Uterus (tissue), 4 donors: ENCODE measurements at places on chromosomes 11 and 22. TPM values are rescaled to one million over a fixed set of nuclear protein-coding genes. Genes with fewer than 3 reads are reported as not detected.

OR10A2 gene
- total RNA-seq: not detected

C11orf97 gene
- not detected for total RNA-seq

C22orf31 gene
- not detected for total RNA-seq

C11orf16 gene
- not detected for total RNA-seq

C22orf23 gene
- total RNA-seq: 0.40 TPM

SULT4A1 gene
- 2.1 TPM for total RNA-seq

SHISA8 gene
- not detected for total RNA-seq

H19 gene
- 659 TPM for total RNA-seq

SLC22A6 gene
- not detected for total RNA-seq

MIAT gene
- total RNA-seq: 3.3 TPM

INPP5J gene
- 4.7 TPM for total RNA-seq

OR2AG2 gene
- 0.09 TPM for total RNA-seq

BET1L gene
- 19.4 TPM for total RNA-seq

DNA sequence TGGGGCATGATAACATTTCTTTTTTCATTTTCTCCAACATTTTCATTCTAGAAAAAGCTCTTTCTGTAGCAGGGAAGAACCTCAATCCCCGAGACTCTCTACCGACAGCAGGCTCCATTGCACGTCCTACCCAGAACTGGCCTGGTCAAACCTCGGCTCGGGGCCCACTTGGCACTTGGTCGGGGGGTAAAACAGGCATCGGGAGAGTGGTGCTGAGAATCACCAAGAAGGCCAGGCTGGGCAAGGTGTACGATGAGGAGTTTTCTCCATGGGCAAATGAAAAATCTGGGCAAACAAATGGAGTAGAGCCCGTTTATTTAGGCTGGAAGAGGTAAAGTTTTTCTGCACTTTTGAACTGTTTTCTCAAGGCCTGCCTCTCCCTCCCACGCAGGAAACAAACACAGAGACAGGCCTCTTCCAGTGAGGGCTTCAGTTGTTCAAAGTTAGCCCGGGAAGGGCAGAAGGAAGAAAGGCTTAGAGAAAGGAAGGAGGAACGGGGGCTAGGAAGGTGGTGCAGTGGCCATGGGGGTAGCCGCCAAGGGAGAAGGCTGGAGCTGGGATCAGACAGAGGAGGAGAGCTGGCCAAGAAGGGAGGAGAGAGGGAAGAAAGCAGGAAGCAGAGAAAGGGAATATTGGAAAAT lies 87.6 kb downstream of the ETS1 start:
- DNase-seq: no peak

DNA sequence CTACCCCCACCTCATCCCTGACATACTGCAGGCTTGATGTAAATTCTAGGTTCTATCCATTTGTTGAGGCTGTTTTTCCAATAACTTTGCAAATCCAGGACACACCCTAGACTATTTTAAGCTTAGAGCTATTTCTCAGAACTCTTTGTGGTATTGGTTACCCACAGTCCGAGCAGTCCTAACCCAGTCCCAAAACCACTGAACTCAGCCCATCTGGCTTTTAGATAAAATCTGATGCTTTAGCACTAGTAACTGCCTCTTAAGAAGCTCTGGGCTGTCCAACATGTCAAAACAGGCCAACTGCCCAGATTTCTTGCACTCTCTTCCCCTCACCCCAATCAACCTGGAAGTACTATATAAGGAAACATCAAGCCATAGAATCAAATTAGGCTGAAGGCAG lies 344.4 kb upstream of the CADM1 start:
- no peak for DNase-seq

DNA sequence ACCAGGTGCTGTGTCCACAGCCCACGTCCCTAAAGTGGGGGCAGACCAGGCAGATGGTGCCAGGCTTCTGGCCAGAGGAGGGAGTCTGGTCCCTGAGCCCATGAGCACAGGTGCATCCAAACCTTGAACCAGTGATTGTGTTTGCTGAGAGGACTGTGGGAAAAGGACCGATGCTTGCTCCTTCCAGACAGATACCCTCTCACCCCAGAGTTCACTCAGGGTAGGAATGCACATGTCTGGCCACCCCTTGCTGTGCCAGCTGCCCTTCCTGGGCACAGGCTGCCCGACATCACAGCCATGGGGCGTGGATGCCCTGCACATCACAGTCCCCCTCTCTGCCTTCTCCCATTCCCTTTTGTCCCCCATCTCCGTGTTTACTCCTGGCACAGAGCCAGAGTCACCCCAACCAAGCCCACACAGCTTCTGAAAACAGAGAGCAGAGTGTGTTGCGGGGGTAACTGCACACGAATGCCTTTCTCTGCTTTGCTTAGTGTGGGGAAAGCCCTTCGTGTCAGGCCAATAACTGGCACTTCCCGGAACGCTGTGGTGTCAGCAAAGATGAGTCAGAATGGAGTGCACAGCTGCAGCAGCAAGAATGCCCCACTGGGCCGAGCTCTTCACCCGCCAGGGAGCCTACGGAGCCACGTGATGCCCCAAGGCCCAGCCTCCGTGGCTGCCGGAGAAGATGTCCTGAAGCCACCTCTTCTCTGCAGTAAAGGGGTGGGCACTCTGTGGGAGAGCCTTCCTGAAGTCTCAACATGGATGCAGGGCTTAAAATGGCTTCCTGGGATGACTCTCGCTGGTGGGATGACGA lies 7.6 kb downstream of the CARS1 start:
- DNase-seq: peak; percentile 75

DNA sequence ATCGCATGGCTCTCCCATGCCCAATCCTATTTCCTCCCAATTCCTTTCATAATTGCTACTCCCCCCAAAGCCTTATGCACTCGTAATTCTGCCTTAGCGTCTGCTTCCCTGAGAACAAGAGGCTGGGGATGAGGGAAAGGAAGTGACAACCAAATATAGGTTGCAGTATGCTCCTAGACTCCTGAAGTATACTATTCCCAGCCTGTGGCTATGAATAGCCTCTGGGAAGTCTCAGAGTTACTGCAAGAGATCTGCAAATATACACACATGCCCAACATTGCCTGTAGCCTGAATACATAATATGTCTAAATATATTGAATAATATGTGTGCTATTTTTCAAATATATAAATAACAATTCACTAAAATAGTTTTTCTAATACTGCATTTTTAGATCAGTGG lies 96.1 kb upstream of the CD44 start:
- DNase-seq: no peak

GRCh38 chr11:422249-422656 lies 7.5 kb upstream of the SIGIRR start:
- no peak for DNase-seq

- DNase-seq: no peak
Measured at GRCh38 chr22:30647536-30647935, 12.0 kb downstream of the SLC35E4 start.

DNA sequence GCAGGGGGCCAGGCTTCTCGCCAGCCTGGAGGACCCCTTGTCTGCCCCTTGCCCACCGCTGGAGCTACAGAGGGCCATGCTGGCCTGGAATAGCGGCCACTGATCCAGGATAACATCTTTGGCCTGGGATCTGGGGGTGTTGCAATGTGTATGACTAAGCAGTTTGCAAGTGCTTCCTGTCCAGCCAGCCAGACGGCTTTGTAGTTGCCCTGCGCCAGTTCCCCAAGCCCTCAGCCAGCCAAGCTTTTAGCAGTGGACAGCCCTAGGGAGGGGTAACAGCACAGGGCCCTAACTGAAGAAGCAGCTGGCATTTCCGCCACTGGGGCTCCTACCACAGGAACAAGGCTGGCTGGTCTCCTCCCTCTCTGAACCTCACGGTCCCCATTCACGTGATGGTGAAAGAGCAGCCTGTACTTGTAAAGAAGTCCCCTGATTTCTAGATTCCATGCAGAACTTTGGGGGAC lies 32.1 kb downstream of the UQCR10 start:
- peak; percentile 83 for DNase-seq

DNA sequence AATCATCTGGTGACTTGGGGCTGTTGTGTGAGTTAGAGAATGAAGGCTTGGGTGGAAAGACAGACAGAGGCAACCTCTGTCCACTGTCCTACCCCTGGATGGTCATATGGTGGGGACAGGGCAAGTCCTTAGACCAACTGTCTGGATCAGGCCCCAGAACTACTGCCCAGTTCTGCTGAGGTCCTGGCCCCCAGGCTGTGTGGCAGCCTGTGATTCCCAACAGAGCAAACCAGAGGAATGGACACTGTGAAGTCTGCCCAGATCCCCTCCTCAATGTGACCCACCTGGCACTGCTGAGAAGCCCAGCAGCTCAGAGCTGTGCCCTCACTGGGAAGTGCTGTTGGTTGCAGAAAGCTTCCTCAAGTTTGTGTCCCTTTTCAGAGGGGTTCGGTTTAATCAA lies 69.0 kb downstream of the GGTLC2 start:
- no peak for DNase-seq

DNA sequence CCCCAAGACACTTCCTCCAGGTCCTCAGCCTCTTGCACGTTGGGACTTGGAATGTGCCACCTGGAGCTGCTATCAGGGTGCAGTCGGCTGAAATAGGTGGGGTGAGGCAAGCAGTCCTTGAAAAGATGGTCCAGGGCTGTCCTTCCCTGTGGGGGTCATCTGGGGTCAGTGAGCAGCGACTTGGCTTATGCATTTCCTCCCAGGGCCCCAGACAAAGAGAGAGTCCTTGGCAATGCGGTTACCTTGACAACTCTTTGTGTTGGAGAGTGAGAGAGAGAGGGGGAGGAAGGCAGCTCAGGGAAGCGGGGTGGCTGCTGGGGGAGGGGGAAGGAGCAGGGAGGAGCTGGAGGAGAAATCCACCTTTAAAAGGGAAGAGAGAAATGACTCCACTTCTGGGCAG lies 93.8 kb downstream of the MIAT start:
- no peak for DNase-seq

DNA sequence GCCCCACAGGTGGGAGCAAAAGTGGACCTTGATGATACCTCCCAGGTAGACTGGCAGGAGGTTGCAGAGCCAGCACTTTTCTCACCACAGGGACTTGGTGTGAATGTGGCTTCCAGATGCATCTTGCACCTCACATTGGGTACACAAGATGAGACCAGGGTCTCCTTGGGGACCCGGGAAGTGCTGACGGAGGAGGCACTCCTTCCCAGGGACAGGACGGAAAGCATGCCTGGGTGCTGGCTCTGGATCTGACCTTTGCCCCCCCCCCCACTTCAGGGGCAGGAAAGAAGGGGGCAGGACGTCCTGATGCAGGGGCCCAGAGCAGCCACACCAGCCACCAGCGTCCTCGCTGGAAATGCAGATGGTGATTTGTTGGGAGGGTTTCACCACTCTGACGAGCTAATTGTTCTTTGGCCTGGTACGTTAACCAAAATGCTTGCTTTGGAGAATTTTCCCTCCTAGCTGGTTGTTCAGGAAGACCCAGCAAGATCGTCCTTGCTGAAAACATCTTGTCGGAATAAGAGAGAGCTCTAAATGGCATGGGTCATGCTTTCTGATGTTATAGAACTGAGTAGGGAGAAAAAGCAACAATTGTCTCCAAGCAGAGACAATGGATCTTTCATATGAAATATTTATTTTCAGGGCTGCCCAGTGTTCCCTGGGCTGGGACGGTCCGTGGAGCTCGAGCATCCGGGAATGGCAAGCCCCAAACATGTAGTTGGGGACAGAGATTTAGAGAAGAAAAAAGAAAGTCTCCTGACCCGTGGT lies 74.4 kb upstream of the PPARA start:
- peak; percentile 32 for DNase-seq

DNA sequence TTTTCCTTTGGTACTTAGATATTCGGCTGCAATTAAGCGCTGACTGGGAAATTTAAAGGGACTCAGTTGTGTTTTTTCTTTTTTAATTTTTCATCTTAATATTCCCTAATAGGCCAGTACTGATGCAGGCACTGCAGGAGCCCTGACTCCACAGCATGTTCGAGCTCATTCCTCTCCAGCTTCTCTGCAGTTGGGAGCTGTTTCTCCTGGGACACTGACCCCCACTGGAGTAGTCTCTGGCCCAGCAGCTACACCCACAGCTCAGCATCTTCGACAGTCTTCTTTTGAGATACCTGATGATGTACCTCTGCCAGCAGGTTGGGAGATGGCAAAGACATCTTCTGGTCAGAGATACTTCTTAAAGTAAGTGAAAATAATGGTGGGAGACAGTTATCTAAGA lies 3.8 kb downstream of the YAP1 start:
- no peak for DNase-seq

GRCh38 chr22:33470456-33470855 lies 412.3 kb upstream of the SYN3 start:
- DNase-seq: no peak

GRCh38 chr11:105592035-105592434 lies 17.8 kb upstream of the GRIA4 start:
- DNase-seq: no peak

- DNase-seq: no peak
Measured at GRCh38 chr11:14644226-14645014, 816 bp downstream of the PDE3B start.

- peak; percentile 37 for DNase-seq
Measured at GRCh38 chr11:102560555-102561011, 30.0 kb upstream of the MMP7 start.

- DNase-seq: no peak
Measured at GRCh38 chr11:90453525-90453924, 230.7 kb upstream of the CHORDC1 start.

DNA sequence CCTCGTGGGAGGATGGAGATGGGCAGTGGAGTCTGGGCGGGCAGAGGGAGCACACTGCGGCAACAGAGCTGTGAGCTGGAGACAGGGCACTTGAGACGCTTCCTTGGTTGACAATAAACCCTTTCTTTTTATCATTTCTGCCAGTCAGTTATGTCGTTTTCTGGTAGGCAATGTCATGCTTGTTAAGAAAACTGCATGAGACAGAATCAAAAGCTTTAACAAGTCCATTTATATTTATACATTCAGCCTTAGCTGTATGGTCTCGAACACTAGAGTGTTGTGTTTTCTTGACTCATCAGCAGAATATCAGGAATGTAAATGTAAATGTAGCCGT lies 31.9 kb downstream of the PPFIA1 start:
- DNase-seq: no peak

DNA sequence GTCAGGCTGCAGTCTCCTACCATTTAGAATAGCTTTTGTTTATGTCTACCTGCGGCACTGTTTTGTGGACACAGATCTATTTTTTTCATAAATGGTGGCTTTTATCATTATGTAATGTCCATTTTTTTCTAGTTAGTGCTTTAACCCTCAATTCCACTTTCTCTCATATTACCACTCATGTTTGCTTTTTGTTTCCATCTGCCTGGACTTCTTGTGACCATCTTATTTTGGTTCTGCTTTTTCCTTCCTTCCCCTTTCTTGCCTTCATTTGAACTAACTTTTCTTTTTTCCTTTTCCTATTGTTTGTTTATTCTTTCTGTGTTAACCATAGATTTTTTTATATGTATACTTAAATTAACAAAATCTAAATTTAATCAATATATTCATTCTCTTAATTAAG lies 98.5 kb upstream of the SLC22A12 start:
- no peak for DNase-seq

GRCh38 chr11:64919627-64920026 lies 2.6 kb upstream of the ATG2A start:
- no peak for DNase-seq

DNA sequence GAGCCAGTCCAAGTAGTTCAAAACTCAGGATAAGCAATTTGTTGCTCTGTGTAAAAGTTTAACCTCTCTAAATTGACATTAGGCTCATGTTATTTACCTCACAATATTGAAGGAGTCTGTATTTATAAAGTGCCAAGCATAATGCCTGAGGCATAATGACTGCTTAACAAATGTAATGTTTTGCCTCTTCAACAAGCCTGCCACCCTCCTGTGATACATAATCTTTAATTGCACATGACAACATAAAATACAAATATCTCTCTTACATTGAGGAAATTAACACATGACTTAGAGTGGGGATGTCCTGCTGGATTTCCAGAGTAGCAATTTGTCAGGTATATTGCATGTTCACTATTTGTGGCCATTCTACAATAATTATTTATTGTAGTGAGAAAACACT lies 469.2 kb upstream of the ANO5 start:
- DNase-seq: no peak

GRCh38 chr11:122100756-122101080 lies 15.3 kb downstream of the BLID start:
- peak; percentile 62 for DNase-seq
